ENCODE measurements at places on chromosomes 6 and 20.

GRCh38 chr6:6379573-6379972, 59.1 kb upstream of the F13A1 start:
- no peak overlapping the region for H3K4me3 ChIP-seq
- H3K4me1 ChIP-seq = no peaks in the 10 kb centered on the region
- no peaks in the 10 kb centered on the region for H3K36me3 ChIP-seq
- H3K27me3 ChIP-seq = peaks cover 5% of the 10 kb centered on the region

- no peak overlapping the region for H3K27ac ChIP-seq
- no peak overlapping the region for H3K4me3 ChIP-seq
- DNase-seq = no peak
- H3K27me3 ChIP-seq = no peaks in the 10 kb centered on the region
These were observed 477.4 kb upstream of the HTR1E start for GRCh38 chr6:86459978-86460377.

GRCh38 chr6:108872141-108872557, 23.9 kb downstream of the ARMC2 start:
- H3K27ac ChIP-seq = peak overlapping the region; percentile 97
- no peaks in the 10 kb centered on the region for H3K27me3 ChIP-seq
- peaks cover 61% of the 10 kb centered on the region for H3K4me1 ChIP-seq

DNA sequence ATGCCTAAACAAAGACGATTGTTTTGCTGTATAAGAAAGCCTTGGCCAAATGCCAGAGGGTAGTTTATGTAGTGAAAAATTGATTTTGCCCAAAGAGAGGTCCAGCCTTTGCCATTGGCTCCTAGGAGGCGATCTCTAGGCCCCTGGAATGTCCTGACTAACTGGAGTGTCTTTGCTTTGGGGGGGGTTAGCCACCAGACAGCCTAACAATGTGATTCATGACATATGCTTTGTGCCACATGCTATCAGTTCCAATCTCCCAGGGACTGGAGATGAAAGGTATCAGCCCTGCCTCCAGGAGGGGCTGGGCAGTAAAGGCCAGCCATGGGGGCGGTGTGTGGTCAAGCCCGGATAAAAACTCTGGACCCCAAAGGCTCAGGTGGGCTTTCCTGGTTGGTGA, 32.7 kb upstream of the TUBB2A start:
- H3K4me1 ChIP-seq = no peaks in the 10 kb centered on the region
- no peak overlapping the region for H3K4me3 ChIP-seq
- no peak for DNase-seq
- H3K27ac ChIP-seq = no peak overlapping the region
- H3K27me3 ChIP-seq = peaks cover 1% of the 10 kb centered on the region

- H3K27ac ChIP-seq = no peak within 1 kb of the TSS
- peak within 1 kb of the TSS; percentile 35 for H3K4me3 ChIP-seq
- no peaks in the 10 kb centered on the region for H3K4me1 ChIP-seq
These were observed at the start of gene SNAP91 for GRCh38 chr6:83708970-83709747. TSS of gene SNAP91 (minus strand) at chr6:83709101. CDS start at chr6:83707927, 1,174 bp downstream.

- no peak overlapping the region for H3K4me3 ChIP-seq
- peaks cover 2% of the 10 kb centered on the region for H3K27me3 ChIP-seq
- peak; percentile 39 for DNase-seq
- peaks cover 9% of the 10 kb centered on the region for H3K36me3 ChIP-seq
- H3K27ac ChIP-seq = no peak overlapping the region
These were observed 347.8 kb upstream of the PLCB4 start for GRCh38 chr20:8721098-8721497.

- DNase-seq = no peak
- peaks cover 19% of the 10 kb centered on the region for H3K36me3 ChIP-seq
- no peak overlapping the region for H3K27ac ChIP-seq
- no peak overlapping the region for H3K4me3 ChIP-seq
These were observed 109.9 kb downstream of the CD2AP start for GRCh38 chr6:47587493-47587892.

DNA sequence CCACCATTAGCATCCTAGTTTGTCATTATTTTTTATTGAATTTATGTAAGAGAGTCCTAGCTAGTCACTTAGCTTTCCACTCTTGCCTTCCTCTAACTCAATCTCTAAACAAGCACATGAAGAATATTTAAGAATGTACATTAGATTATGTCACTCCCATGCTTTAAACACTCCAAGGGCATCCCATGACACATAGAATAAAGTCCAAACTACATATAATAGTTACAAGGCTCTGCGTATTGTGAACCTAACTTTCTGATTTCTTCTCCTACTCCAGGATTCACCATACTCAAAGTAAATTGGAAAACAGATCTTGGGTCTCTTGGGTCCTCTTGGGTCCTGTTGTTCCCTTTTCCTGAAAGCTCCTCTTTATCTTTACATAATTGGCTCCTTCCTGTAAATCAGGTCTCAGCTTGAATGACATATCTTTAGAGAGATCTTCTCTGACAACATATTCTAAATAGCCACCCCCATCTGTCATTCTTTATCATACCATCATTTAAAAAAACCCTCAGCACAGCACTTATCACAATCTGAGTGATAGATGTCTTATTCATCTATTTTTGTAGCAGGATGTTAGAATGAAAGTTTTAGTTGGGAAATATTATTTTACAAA, 1042.4 kb upstream of the FLRT3 start:
- H3K27ac ChIP-seq = no peak overlapping the region
- no peaks in the 10 kb centered on the region for H3K27me3 ChIP-seq
- no peak overlapping the region for H3K4me3 ChIP-seq
- no peaks in the 10 kb centered on the region for H3K36me3 ChIP-seq

DNA sequence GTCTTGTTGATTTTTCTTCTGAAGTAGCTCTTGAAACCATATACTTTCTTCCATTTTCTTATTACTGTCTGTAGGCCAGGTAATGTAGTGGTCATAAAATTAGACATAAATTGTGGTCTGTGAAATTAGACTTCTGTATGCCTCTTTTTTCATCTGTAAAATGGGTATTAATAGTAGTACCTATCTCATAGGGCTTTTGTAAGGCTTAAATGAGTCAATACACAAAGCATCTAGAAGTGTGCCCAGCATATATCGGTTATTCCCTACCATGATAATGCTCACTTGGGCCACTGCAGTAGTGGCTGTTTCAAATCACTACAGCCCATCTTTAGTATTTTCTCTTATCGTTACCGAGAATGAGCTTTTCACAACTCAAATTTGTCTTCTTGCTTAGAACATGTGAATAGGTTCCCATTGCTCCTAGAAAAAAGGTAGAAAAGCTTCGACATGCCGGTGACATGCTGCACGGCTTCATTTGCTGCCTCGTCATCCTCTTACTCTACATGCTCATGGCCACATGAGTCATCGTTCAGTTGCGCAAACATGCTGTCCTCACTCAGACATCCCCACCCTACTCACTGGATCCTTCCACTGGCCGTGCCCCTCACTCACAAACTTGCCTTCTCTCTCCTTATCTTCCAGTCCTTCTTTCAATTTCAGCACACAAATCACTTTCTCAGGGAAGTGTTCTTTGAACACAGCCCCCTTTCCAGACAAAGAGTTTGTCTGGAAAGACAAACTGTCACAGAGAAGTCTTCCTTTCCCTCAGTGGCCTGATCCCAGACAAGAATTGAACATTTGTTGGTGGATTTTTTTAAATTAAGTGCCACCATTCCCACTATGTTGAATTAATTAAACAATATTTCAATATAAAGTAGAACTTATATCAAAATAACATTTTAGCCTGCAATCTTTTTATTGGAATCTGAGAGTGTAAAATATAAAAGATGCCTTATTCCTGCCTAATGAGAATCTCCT, 32.2 kb upstream of the ERVFRD-1 start:
- H3K27me3 ChIP-seq = peaks cover 2% of the 10 kb centered on the region
- H3K4me3 ChIP-seq = no peak overlapping the region
- H3K27ac ChIP-seq = no peak overlapping the region
- H3K4me1 ChIP-seq = peaks cover 5% of the 10 kb centered on the region

DNA sequence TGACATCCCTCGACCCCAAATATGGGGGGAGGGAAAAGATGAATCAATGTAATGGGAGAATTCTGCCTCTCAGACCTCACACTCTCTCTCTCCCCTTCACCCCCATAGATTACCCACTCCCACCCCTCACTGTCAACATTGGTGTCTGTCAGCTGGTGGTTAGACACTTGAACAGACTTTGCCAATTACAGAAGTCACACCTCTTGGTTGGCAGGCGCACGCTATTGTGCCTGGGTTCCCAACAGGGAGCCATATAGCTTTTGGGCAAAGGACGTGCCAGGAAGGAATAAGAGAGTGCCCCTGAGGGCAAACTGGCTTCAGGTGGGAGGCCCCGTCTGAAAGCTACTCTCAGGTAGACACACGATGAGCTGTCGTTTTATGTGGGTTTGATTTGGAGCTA, 54.1 kb upstream of the FYN start:
- H3K4me1 ChIP-seq = no peaks in the 10 kb centered on the region
- H3K36me3 ChIP-seq = peaks cover 8% of the 10 kb centered on the region
- no peak overlapping the region for H3K4me3 ChIP-seq
- peaks cover 5% of the 10 kb centered on the region for H3K27me3 ChIP-seq

DNA sequence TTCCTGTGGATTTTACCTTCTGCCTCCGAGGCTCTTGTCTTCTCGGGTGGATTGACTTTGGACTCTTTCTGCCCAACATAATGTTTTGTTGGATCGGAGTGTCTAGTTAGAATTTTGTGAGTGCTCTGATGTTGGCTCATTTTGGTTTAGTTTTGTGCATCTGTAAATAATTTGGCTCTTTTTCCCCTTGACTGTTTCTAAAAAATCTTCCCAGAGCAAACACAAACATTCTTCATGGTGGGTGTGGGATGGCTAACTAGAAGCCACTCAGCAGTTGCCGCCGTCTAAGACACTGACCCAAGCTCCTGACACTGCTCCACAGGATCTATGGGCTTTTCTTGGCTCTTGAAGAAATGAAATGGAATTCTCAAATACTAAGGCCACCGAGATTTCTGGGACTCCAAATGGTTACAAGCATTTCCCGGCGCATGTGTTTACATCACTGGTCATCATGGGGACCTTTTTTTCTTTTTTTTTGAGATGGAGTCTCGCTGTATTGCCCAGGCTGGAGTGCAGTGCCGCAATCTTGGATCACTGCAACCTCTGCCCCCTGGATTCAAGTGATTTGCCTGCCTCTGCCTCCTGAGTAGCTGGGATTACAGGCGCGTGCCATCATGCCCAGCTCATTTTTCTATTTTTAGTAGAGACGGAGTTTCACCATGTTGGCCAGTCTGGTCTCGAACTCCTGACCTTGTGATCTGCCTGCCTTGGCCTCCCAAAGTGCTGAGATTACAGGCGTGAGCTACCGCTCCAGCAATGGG, 92.0 kb upstream of the FRMD1 start:
- H3K27ac ChIP-seq = no peak overlapping the region
- no peaks in the 10 kb centered on the region for H3K4me1 ChIP-seq
- no peak for DNase-seq
- H3K27me3 ChIP-seq = peaks cover 5% of the 10 kb centered on the region

DNA sequence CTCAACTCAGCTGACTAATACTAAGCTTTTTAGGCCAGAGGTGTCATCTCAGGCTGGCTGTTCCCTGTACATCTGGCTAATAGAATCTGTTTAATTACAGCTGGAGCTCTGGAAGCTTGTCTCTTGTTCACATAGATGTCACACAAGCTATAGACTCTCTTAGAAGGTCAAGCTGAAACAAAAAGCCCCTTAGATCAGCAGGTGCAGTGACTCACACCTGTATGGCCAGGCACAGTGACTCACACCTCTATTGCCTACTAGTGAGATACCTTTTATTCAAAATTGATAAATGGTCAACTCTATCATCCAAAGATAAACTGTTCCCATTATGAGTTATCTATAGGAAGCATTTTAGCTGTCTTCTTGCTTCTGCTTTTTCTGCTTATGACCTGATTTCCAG, 29.9 kb upstream of the MTHFD1L start:
- no peaks in the 10 kb centered on the region for H3K36me3 ChIP-seq
- H3K27ac ChIP-seq = no peak overlapping the region
- no peaks in the 10 kb centered on the region for H3K27me3 ChIP-seq
- H3K4me3 ChIP-seq = no peak overlapping the region

DNA sequence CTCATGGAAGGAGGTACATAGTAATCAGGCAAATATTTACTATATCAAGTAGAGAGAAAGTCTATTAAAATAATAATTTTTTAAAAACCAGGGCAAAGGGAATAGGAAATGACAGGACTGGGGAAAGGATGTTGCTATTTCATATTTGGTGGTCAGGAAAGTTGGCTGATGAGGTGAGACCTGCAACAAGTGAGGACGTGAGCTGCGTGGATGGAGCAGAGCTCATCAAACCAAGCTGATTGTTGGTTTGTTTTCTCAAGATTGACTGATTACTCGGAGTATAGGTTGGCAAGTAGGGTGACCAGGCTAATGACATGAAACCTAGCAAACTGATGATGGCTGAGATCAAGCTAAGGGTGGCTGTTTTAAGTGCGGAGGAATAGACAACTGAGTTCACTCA, 6.0 kb downstream of the GJA1 start:
- H3K4me1 ChIP-seq = peaks cover 19% of the 10 kb centered on the region
- DNase-seq = no peak
- no peak overlapping the region for H3K27ac ChIP-seq
- no peaks in the 10 kb centered on the region for H3K36me3 ChIP-seq
- no peak overlapping the region for H3K4me3 ChIP-seq
- H3K27me3 ChIP-seq = peaks cover 6% of the 10 kb centered on the region

GRCh38 chr20:62797671-62798532, 1.6 kb downstream of the MRGBP start:
- no peak for DNase-seq
- peak overlapping the region; percentile 60 for H3K4me3 ChIP-seq
- H3K4me1 ChIP-seq = peaks cover 34% of the 10 kb centered on the region
- peaks cover 13% of the 10 kb centered on the region for H3K27me3 ChIP-seq
- peaks cover 3% of the 10 kb centered on the region for H3K36me3 ChIP-seq
- peak overlapping the region; percentile 7 for H3K27ac ChIP-seq

DNA sequence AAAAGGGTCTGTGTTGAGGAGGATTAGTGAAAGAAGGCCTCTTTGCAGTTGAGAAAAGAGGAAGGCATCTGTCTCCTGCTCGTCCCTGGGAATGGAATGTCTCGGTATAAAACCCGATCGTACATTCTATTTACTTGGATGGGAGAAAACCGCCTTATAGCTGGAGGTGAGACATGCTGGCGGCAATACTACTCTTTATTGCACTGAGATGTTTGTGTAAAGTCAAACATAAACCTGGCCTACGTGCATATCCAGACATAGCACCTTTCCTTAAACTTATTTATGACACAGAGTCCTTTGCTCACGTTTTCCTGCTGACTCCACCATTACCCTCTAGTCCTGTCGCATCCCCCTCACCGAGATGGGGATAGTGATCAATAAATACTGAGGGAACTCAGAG, 4.5 kb downstream of the TDP2 start:
- H3K4me1 ChIP-seq = peaks cover 51% of the 10 kb centered on the region
- H3K27me3 ChIP-seq = peaks cover 13% of the 10 kb centered on the region
- no peak overlapping the region for H3K4me3 ChIP-seq
- H3K36me3 ChIP-seq = peaks cover 9% of the 10 kb centered on the region

GRCh38 chr6:26327450-26328264, 37.3 kb upstream of the BTN3A2 start:
- no peak for DNase-seq
- H3K27ac ChIP-seq = no peak overlapping the region
- H3K27me3 ChIP-seq = peaks cover 51% of the 10 kb centered on the region
- H3K36me3 ChIP-seq = no peaks in the 10 kb centered on the region
- peaks cover 43% of the 10 kb centered on the region for H3K4me1 ChIP-seq

GRCh38 chr20:24465730-24466129, 3.7 kb upstream of the SYNDIG1 start:
- H3K36me3 ChIP-seq = no peaks in the 10 kb centered on the region
- no peak for DNase-seq
- H3K4me3 ChIP-seq = no peak overlapping the region

Measured in immature natural killer cell (primary cell).